ENCODE measurements at places on chromosomes 4 and X.

DNA sequence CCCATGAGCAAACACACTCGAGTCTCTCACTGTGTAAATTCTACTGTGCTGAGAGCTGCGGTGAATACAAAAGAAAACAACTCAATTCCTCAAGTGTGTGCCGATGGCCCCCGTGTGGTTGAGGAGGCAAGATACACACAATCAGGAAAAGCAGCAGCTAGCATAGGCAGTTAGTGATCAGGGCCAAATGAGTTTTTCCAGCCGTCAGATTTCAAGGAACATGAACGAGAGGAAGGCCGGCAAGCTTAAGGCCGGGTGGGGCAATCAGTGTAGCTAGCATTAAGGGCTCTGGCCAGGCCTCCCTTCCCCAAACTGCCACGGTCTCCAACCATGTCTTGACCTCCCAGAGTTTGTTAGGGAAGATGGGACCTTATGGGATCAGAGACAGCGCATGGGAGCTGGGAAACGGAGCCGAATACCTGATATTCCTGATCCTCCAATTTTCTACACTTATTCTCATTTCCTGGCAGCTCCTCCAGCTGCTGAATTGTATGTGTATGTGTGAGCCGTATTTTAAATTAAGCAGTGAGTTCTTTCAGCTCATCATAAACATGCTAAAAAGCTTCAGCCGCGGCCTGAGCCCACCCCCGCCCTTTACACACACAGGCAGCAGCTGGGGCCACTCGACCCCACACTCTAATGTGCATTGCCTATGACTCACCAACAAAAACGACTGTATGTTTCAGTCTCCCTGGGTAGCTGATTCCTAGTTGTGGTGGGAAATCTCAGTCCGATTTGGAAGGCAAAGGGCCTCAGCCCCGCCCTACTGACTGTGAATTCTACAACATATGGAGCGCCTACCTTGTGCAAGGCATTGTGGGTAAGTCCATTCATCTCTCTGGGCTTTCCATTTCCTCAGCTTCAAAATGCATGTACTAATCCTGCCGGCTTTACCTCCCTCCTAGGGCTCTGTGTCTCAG lies 59.9 kb downstream of the RTL9 start:
- H3K4me1 ChIP-seq: peaks cover 18% of the 10 kb centered on the region
- H3K36me3 ChIP-seq: no peaks in the 10 kb centered on the region
- H3K27ac ChIP-seq: no peak overlapping the region
- no peak overlapping the region for H3K4me3 ChIP-seq
- peak; percentile 14 for DNase-seq
- H3K27me3 ChIP-seq: peaks cover 12% of the 10 kb centered on the region

- H3K27me3 ChIP-seq: no peaks in the 10 kb centered on the region
- H3K36me3 ChIP-seq: no peaks in the 10 kb centered on the region
- H3K27ac ChIP-seq: no peak overlapping the region
- H3K4me1 ChIP-seq: peaks cover 8% of the 10 kb centered on the region
Measured at GRCh38 chr4:181870326-181870725, 372.9 kb upstream of the TENM3 start.

- no peak overlapping the region for H3K27ac ChIP-seq
- H3K4me1 ChIP-seq: no peaks in the 10 kb centered on the region
- DNase-seq: peak; percentile 10
- H3K27me3 ChIP-seq: no peaks in the 10 kb centered on the region
- H3K4me3 ChIP-seq: no peak overlapping the region
- H3K36me3 ChIP-seq: no peaks in the 10 kb centered on the region
Measured at GRCh38 chrX:106415276-106415895, 196.4 kb upstream of the RADX start.

DNA sequence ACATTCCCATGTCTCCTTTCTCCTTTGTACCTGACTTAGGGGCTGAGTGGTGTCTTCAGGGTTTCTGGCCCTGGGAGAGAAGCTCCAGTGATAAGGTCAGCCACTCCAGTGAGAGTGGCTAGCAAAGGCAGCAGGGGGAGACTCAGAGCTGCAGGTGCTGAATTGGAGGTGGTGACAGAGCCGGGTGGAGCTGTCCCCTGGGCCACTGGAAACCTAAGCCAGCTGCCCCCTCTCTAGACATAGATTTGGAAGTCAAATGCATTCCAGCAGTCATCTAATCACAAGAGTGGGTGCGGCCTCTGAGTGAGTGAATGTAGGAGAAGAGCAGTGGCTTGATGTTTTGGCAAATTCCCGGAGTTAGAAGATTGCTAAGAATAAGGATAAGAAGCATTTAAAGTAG lies 28.5 kb downstream of the TRIM2 start:
- H3K27ac ChIP-seq: peak overlapping the region; percentile 75
- peak; percentile 70 for DNase-seq
- no peak overlapping the region for H3K4me3 ChIP-seq
- H3K27me3 ChIP-seq: no peaks in the 10 kb centered on the region
- peaks cover 38% of the 10 kb centered on the region for H3K4me1 ChIP-seq

DNA sequence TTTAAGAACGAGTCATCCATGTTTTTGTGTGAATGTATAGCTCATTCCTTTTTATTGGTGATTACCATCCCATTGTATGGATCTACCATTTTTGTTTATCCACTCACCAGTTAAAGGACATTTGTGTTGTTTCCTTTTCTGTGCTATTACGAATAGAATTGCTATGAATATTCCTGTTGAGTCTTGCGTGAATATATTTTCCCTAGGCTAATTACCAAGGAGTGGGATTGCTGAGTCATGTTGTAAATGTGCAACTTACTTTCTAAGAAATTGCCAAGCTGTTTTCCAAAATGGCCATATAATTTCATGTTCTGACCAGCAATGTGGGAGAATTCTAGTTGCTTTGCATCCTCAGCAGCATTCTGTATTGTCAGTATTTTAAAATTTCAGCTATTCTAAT lies 51.3 kb downstream of the YIPF6 start:
- peaks cover 3% of the 10 kb centered on the region for H3K4me1 ChIP-seq
- DNase-seq: no peak
- no peaks in the 10 kb centered on the region for H3K27me3 ChIP-seq
- H3K27ac ChIP-seq: no peak overlapping the region

DNA sequence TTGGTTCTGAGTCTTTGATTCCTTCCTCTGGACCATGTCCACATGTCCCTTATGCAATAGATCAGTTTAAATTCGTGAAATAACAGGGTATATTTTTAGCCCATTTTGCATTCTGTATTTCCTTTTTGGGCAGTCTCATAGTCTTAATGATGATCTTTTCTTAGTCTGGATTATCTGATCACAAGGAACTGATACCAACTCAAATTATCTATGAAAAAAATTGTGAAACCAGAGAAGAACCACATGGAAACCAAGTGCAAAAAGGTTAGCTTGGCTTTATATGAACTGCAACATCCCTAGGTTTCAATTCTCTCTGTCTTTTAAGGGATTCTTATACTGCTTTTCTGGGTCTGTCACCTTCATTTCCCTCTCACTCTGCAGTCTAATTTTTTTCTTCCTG lies 608.6 kb upstream of the AADAT start:
- H3K4me3 ChIP-seq: no peak overlapping the region
- no peak overlapping the region for H3K27ac ChIP-seq
- no peaks in the 10 kb centered on the region for H3K27me3 ChIP-seq
- no peak for DNase-seq
- no peaks in the 10 kb centered on the region for H3K4me1 ChIP-seq

GRCh38 chr4:153447175-153447905 lies 18.8 kb upstream of the TMEM131L start:
- no peak for DNase-seq
- no peak overlapping the region for H3K4me3 ChIP-seq
- peaks cover 17% of the 10 kb centered on the region for H3K4me1 ChIP-seq
- peaks cover 3% of the 10 kb centered on the region for H3K27me3 ChIP-seq
- no peaks in the 10 kb centered on the region for H3K36me3 ChIP-seq

- no peaks in the 10 kb centered on the region for H3K4me1 ChIP-seq
- no peaks in the 10 kb centered on the region for H3K27me3 ChIP-seq
- H3K36me3 ChIP-seq: 0 out of 2 replicates have a peak, but pooled peaks cover 3% of the 10 kb centered on the region
- H3K27ac ChIP-seq: no peak overlapping the region
- no peak for DNase-seq
- H3K4me3 ChIP-seq: no peak overlapping the region
Measured at GRCh38 chr4:96531836-96532235, 691.9 kb downstream of the PDHA2 start.

DNA sequence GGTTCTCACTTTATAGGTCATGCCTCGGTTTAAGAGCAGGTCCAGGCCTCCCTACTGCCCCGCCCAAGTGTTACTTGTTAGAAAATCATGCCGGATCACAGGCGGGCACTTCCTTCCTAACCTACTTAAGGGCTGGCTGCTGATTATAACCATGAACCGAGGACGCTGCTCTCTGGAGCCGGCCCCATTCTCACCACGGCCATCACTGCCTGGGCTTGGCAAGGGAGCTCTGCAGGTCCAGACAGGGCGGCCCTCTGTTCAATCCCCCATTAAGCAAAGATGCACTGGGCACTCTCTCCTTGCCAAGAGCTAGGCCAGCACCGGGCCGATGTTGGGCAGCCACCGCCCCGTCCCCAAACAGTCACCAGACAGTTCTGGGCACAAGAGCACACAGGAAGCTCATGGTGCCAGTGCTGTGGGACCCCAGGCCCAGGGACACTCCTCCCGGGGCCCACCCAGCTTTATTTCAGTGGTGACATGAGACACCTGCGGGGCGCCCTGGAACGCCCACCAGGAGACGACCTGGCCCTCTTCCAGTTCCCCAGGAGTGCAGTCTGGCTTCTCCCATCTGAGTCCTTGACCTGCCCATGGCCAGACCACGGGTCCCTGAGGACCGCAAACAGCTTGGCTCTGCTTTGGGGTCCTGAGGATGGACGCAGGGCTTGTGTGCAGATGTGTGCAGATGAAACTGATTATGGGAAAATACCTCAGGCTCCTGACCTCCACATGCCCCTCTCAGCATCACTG lies 44.0 kb downstream of the ABLIM2 start:
- peaks cover 3% of the 10 kb centered on the region for H3K27me3 ChIP-seq
- H3K36me3 ChIP-seq: no peaks in the 10 kb centered on the region
- H3K27ac ChIP-seq: no peak overlapping the region
- H3K4me1 ChIP-seq: peaks cover 30% of the 10 kb centered on the region
- no peak for DNase-seq

DNA sequence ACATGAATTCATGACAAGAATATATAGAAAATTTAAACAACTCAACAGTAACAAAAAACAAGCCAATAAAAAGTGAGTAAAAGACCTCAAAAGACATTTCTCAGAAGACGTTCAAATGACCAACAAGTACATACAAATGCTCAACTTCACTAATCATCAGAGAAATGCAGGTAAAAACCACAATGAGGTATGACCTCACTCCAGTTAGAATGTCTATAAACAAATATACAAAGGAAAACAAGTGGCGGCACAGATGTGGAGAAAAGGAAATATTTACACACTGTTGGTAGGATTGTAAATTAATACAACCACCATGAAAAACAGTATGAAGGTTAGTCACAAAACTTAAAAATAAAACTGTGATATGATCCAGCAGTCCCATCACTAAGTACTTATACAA lies 1033.1 kb downstream of the RAPGEF2 start:
- H3K36me3 ChIP-seq: peaks cover 18% of the 10 kb centered on the region
- no peak for DNase-seq
- H3K4me1 ChIP-seq: peaks cover 24% of the 10 kb centered on the region
- no peaks in the 10 kb centered on the region for H3K27me3 ChIP-seq

GRCh38 chrX:40177942-40178715 lies 80.4 kb upstream of the BCOR start:
- H3K27me3 ChIP-seq: peaks cover 3% of the 10 kb centered on the region
- no peak overlapping the region for H3K27ac ChIP-seq
- H3K4me1 ChIP-seq: peaks cover 20% of the 10 kb centered on the region
- no peak for DNase-seq
- H3K36me3 ChIP-seq: no peaks in the 10 kb centered on the region
- no peak overlapping the region for H3K4me3 ChIP-seq

GRCh38 chr4:58807843-58808615 lies 1697.8 kb upstream of the IGFBP7 start:
- DNase-seq: no peak
- H3K4me3 ChIP-seq: no peak overlapping the region
- no peaks in the 10 kb centered on the region for H3K36me3 ChIP-seq
- H3K4me1 ChIP-seq: peaks cover 9% of the 10 kb centered on the region
- no peaks in the 10 kb centered on the region for H3K27me3 ChIP-seq
- H3K27ac ChIP-seq: no peak overlapping the region

DNA sequence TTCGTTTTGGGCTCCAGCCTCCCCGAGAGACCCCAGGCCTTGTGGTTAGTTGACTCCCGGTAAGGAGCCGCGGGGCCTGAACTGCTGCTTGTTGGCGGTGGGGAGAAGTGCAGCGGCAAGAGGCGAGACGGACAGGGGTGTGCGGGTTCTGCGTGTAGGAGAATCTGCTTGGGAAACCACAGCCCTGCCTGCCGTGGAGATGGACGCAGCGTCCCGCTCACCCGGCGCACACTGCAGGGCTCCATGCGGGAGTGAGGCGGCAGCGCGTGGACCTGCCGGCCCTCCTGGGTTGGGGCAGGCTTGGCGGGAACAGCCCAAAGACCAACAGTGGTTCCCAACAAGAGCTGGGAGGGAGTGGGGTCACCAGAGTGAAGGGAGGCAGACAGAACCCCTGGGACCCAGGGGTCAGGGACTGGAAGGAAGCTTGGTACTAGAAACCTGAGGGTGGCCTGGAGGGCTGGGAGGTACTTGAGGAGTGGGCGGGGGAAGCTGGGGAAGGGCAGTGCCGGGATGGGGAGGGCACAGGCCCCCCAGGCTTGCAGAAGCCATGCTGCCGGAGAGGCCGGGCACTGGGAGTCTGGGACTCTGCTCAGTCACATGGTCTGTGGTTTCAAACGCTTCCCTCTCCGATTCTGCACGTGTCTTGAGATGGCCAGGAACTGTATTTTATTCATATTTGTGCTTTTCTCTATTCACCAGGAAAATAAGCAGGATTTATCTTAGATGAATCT lies 70.8 kb downstream of the RGS12 start:
- H3K27ac ChIP-seq: peak overlapping the region; percentile 48
- peaks cover 7% of the 10 kb centered on the region for H3K4me1 ChIP-seq

- H3K27me3 ChIP-seq: no peaks in the 10 kb centered on the region
- peak; percentile 8 for DNase-seq
- H3K36me3 ChIP-seq: no peaks in the 10 kb centered on the region
- H3K4me3 ChIP-seq: no peak overlapping the region
Measured at GRCh38 chr4:1202526-1203011, 30.2 kb upstream of the SPON2 start.

DNA sequence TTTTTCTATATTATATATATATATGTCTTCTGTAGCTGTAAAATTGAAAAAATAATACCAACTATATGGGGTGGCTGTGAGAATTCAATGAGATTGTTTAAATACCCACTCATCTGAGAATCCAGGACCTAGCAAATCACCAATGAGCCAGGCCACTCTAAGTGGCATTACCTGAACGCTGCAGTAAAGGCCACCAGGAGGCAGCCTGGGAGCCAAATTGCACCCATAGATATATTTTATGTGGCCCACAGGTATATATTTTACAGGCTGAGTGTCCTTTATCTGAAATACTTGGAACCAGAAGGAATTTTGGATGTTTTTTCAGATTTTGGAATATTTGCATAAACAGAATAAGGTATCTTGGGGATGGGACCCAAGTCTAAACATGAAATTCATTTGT lies 58.2 kb upstream of the C4orf50 start:
- H3K27me3 ChIP-seq: no peaks in the 10 kb centered on the region
- no peaks in the 10 kb centered on the region for H3K36me3 ChIP-seq
- no peak overlapping the region for H3K27ac ChIP-seq
- H3K4me1 ChIP-seq: peaks cover 11% of the 10 kb centered on the region
- no peak overlapping the region for H3K4me3 ChIP-seq

Measured in WTC11 (cell line).